ENCODE measurements at places on chromosomes 12 and 14.
A peak's percentile ranks its signal among the peaks of the same experiment; 100 is the strongest.

DNA sequence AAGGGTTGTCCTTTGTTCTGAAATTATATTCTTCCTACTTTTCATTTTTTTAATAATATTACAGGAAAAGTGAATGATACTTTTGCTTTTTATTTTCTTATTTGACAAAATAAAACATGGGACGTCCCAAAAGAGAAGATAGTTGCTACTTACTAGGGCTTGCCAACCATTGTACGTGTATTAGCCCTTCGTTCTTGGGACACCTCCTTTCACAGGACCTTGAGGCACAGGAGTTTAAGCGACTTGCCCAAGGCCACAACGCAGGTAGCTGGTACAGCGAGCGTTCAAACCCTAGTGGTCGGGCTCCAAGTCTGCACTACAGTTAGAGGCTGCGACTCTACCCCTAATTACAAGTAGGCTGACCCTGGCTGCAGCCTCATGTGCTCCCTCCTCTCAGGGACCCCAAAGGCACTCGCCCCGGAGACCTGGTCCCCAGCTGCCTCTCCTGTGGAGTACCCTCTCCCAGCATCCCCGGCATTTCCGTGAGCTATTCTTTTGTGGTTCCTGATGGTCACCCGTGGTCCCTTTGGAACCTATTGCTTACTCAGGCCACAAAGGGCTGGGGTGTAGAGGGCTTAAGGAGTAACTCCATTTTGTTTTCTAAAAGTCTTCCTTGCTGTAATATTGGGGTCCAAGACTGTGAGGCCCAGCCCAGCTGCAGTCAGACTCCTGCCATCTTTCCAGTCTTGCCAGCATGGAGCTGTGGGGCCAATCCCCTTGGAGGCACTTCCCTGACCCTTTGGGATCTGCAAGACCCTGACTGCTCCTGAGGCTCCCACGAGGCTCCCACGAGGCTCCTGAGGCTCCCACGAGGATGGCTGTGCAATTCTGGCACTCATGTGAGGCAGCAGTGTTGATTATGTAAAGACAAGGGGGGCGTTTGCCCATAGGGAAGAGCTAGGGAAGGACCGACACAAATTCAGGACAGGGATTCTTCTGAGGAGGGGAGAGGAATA, 49.7 kb downstream of the IQSEC3 start:
- DNase-seq, result no peak

- no peak for DNase-seq
Measured at GRCh38 chr14:104784846-104785707, 10.5 kb downstream of the AKT1 start.

GRCh38 chr14:22230517-22230916, 358.5 kb downstream of the DAD1 start:
- DNase-seq, result no peak

DNA sequence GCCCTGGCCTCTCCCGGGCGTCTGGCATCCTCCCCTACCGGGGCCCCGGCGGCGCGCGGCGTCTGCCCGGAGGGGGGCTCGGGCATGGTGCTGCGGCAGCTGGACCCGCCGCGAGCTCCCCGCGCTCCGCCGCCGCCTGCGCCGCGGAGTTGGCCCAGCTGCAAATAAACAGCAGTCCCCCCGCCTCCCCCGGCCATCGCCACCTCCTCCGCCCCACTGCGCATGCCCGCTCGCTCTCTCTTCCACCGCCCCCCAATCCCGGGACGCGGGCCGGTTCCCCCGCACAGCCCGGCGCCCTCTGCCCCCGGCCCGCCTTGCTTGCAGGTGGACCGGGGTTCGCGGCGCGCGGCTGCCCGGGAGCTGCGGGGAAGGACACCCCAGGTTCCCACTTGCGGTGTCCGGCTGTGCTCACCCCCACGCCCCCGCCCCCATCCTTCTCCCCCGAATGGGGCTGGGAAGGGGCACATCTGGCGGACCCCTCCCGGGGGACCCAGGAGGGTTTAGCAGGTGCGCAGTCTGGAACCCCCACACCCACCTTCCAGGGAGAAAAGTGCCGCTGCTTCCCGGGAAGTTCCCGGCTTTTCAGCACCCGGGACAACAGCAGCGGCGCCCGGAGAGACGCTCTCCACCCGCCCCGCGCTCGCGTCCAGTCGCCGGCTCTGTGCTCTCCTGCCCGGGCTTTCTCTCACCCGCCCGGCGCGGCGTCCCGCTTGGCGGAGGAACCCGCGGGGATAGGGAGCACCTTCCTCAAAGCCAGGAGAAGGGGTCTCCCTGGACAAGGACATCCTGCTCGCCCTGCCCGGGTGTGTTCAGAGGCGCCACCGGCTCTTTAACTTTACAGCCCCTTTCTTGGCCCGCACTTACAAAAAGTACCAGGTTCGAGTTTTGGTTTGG, at the start of gene TMTC1:
TMTC1 (minus strand) TSS at position 170 of the 894 bp plus-strand sequence. CDS start 191 bp downstream, outside the sequence.
- peak; percentile 69 for DNase-seq

GRCh38 chr12:52232203-52232673, 805 bp upstream of the KRT7 start:
- no peak for DNase-seq

DNA sequence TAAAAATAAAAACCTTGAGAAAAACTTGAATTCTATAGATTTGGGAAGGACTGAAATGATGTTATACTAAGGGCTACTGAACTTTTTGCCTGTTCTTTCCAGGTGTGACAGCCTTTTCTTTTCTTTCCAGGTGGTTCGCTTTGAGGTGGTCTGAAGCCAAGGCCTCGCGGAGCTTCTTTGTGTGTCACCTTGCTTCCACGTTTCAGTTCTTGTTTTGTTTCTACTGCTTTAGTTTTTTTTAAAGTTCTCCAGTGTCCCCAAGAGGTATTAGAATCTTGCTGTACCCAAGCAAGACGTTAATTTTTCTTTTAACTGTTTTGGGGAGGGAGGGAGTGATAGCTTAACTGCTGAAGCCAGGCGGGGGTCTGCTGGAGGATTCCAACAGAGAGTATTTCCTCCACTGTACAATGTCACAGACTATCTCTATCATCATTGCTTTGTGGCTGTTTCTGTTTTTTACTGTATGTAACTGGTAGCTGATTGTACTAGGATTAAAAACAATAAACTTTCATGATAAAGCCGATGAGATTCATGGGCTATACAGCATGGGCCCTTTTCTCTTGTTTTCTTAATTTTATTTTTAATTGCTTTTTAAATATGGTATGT, 40.2 kb downstream of the PROX2 start:
- DNase-seq, result no peak

DNA sequence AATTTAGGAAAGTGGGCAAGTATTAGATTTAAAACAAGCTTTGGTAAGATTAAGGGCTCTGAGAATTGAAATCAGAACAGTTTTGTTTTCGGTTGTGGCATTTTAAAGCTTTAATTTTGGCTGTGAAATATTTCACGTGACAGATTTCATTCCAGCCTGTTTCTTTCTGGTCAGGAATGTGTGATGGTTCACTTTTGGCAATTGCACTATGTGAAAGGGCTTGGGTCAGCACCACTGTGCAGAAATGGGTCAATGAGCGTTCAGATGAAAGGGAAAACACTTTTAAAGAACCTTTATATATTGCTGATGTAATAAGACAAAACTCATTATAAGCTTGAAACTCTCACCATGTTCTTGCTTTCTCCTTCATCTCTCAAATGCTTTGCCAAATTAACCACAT, 17.1 kb downstream of the NUBPL start:
- peak; percentile 44 for DNase-seq

- no peak for DNase-seq
Measured at GRCh38 chr12:127656266-127656665, 610.7 kb upstream of the TMEM132C start.

- DNase-seq, result no peak
Measured at GRCh38 chr14:103510724-103511693, 11.6 kb downstream of the CKB start.

DNA sequence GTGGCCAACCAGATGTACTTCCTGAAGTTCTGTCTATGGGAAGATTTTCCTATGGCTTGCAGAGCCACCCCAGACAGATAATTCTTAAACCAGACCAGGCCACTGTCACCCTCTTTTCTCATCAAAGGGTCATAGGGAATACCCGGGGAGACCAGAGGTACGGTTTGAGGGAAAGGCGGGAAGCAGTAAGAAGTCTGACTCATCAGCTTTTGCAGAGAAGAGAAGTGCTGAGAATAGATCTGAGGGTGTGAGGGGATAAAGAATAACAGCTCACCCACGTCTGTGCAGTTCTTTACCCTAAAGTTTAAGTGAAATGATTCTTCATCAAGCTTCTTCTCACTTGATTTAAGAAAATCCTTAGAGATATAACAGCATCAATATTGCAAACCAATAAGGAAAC, 21.3 kb upstream of the POC1B start:
- no peak for DNase-seq

GRCh38 chr12:42541965-42542364, 47.6 kb downstream of the PRICKLE1 start:
- DNase-seq, result no peak

DNA sequence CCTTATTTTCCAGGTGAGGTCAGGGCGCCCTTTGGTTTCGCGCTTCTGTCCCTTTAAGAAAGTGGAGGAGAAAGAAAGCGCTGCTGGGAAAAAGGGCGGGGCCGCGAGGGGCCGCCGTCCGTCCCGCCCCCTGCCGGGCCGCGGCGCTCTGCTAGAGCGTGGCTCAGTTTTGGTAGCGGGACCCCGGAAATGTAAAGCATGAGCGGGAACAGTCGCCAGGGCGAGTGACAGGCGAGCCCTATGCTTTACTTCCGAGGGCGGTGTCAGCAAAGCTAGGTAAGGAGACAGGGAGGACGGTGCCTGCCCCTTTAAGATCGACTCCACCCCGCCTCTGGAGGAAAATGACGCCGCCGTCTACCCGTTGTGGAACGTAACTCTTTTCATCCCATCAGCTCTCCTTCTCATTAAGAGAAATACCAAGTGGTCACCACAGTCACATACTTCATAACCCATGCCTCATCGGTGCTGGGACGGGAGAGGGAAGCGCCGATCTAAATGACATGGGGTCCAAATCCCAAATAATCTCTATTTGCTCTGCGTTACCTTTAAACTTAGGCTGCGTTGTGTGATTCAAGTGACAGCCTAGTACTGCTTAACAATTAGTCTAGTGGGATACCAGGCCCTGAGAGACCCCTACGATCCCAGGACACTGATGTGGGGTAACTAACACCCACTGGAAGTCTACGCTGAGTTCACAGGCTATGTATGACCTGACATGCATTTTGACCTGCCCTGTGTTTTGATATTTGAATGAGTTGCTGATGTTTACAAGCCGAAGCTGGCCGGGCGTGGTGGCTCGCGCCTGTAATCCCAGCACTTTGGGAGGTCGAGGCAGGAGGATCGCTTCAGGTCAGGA, at the start of gene ETFBKMT:
ETFBKMT (plus strand) TSS at position 602 of the 856 bp plus-strand sequence. CDS start 2,266 bp downstream, outside the sequence.
- peak; percentile 93 for DNase-seq

DNA sequence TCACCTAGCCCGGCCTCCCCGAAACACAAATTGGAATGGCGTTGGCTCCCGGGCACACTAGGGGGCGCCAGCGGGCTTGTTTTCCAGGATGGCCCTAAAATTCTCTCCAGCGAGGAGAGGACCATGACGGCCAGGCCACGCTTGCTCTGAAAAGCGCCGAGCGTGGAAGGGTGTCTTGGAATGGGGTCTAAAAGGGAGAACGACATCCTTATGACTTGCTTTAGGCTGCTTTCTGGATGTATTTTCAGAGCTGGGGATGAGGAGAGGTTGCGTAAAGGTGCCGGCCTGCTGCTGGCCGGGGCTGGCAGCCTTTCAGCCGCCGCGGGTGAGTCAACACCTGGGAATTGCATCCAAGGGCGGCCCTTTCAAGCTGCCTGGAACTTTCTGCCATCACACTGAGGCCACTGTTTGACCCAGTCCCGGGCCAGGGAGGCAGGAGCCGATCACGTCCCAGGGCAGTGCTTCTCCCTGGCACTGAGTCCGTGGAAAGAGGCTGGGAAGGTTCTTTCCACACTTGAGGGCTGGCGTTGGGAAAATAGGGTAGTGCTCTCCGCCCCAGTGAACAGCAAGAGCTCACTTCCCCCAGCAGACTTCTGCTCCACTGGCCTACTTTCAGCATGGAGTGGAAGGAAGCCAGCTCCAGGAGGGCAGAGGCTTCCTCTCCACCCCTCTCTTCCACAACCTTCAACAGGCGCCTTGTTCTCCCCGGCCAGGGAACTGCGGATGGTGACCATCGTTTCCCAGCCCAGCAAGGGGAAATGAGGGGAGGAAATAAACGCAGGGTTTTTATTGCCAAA, 216.2 kb downstream of the TTC8 start:
- DNase-seq, result peak; percentile 91

GRCh38 chr12:124392271-124392666, 97.4 kb downstream of the RFLNA start:
- DNase-seq, result peak; percentile 55

DNA sequence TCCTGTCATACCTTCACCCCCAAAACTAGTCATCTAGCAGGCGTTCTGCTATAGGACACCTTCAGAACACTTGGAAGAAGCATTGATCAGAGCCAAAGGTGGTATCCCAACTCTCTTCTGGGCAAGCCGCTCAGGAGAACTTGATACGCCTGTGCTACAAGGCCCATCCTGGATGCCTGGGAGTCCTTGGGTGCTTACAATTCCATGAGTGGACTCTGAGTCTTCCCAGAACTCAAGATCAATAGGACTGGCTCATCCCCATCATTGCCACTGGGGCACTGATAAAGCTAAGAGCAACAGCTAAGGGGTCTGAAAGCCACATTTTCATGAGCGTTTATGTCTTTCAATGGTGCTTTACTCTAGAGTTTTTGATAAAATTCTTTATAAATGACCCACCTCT, 1.9 kb downstream of the SPTB start:
- DNase-seq, result no peak

DNA sequence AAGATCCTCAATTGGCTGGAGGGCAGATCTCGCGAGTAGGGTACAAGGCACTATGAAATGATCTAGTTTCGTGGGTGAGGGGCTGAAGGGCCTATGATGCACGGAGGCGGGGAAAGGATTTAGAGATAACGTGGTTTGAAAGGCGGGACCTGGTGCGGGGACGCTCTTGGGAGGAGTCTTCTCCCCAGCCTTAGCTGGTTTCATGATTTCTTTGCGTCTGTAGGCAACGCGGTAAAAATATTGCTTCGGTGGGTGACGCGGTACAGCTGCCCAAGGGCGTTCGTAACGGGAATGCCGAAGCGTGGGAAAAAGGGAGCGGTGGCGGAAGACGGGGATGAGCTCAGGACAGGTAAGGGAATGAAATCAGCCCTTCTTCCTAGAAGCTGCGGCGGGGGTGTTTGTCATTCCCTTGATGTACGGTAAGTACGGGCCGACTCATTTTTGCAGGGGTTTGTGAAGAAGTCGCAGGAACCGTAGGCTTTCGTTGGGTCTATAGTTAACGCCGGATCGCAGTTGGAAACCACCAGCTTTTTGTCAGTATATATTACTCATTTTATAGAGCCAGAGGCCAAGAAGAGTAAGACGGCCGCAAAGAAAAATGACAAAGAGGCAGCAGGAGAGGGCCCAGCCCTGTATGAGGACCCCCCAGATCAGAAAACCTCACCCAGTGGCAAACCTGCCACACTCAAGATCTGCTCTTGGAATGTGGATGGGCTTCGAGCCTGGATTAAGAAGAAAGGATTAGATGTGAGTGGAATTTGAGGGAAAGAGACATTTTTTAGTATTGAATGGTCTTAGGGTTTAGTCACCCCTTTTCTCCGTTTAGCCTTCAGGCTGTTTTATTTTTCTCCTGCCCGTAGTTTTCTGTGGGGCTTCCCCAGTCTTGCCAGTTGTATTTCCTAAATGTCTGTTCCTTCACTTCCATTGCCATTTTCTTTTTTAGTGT, 602 bp downstream of the APEX1 start:
- peak; percentile 72 for DNase-seq
